ENCODE measurements at places on chromosomes 16 and 17. TPM values are rescaled to one million over a fixed set of nuclear protein-coding genes. Genes with fewer than 3 reads are reported as not detected.

GRCh38 chr17:74087002-74087585, 116.4 kb upstream of the RPL38 start:
- H3K27ac ChIP-seq: no peak overlapping the region
- DNase-seq: no peak
- no peaks in the 10 kb centered on the region for H3K36me3 ChIP-seq
- H3K4me1 ChIP-seq: no peaks in the 10 kb centered on the region

DNA sequence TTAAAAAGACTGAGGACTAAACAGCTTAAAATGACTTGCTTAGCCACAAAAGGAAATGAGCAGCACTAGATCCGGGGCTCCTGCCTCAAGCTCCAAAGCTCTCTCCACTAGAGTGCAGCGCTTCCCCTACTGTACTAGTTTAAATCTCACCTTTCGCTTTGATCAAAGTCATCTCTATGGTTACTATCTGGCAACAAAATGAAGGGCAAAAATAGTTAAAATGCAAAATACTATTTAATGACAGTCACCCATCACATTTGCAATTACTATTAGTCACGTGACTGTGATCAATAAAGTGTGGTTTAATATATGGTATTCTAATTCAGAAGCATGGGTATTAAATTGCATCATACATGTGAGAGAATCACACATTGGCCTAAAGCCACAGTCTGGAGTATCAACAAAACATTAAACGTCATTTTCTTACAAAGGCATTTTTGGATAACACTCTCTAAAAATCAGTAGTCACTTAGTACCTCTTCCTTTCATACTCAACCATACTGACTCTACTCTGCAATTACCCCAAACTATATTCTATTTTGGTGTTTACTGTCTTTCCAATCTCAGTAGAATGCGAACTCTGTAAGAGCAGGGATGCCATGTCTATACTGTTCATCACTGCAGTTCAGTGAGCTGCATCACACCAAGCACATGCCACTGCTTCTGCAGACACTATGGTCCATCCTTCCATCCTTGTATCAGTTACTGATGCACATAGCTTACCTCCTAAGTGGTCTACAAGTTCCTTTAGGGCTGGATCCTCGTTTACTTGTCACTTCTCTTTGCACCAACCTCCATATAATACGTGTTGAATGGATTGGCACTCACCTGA, 6.2 kb downstream of the PSMD12 start:
- no peaks in the 10 kb centered on the region for H3K27me3 ChIP-seq
- peaks cover 17% of the 10 kb centered on the region for H3K4me1 ChIP-seq
- H3K27ac ChIP-seq: no peak overlapping the region
- no peak overlapping the region for H3K4me3 ChIP-seq
- no peak for DNase-seq

DNA sequence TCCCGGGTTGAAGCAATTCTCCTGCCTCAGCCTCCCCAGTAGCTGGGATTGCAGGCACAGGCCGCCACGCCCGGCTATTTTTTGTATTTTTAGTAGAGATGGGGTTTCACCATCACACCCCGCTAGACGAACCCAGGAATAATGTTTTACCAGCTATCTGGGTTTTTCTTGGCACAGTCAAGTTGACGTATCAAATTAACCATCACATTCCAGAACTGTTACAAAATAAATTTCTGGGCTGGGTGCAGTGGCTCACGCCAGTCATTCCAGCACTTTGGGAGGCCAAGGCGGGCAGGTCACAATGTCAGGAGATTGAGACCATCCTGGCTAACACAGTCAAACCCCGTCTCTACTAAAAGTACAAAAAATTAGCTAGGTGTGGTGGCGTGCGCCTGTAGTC, 501.2 kb downstream of the SHISA9 start:
- DNase-seq: no peak
- H3K4me3 ChIP-seq: no peak overlapping the region
- H3K4me1 ChIP-seq: no peaks in the 10 kb centered on the region
- no peaks in the 10 kb centered on the region for H3K36me3 ChIP-seq
- H3K27ac ChIP-seq: no peak overlapping the region

Gene KCNJ2
- total RNA-seq: 3.1 TPM

Gene MT3
- not detected for total RNA-seq

- H3K27ac ChIP-seq: no peak overlapping the region
- H3K27me3 ChIP-seq: no peaks in the 10 kb centered on the region
Measured at GRCh38 chr17:46949291-46950174, 26.6 kb downstream of the GOSR2 start.

- H3K27me3 ChIP-seq: no peaks in the 10 kb centered on the region
- H3K4me1 ChIP-seq: no peaks in the 10 kb centered on the region
- DNase-seq: peak; percentile 14
Measured at GRCh38 chr16:27852681-27853080, 210.8 kb downstream of the GSG1L start.

- no peaks in the 10 kb centered on the region for H3K4me1 ChIP-seq
- no peak for DNase-seq
- no peak overlapping the region for H3K4me3 ChIP-seq
- H3K36me3 ChIP-seq: no peaks in the 10 kb centered on the region
Measured at GRCh38 chr17:71522383-71522782, 598.4 kb upstream of the SOX9 start.

DNA sequence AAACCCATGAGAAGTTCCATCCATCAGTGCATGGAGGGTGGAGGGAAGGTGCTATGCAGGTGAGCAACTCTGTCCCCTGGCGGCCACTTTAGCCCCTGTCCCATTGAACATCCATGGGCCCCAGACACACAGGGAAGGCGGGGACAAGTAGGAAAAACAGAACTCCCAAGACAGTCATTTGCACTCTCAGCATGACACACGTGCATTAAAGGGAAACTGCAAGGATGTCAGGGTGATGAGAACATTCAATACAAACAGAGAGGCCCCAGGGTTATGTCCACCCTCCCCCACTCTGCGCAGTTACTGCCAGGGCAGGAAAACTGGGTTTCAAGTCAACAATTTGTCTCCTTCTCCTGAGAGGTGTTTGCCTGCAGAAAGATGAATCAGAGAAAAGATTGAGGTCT, 44.0 kb upstream of the AKTIP start:
- H3K27ac ChIP-seq: no peak overlapping the region
- no peak overlapping the region for H3K4me3 ChIP-seq
- DNase-seq: no peak
- no peaks in the 10 kb centered on the region for H3K4me1 ChIP-seq
- H3K36me3 ChIP-seq: no peaks in the 10 kb centered on the region

Gene CHAD
- total RNA-seq: 19.8 TPM

GRCh38 chr16:15772579-15773293, 84.1 kb downstream of the MYH11 start:
- DNase-seq: no peak
- no peaks in the 10 kb centered on the region for H3K4me1 ChIP-seq
- H3K36me3 ChIP-seq: peaks cover 5% of the 10 kb centered on the region
- no peaks in the 10 kb centered on the region for H3K27me3 ChIP-seq
- H3K27ac ChIP-seq: no peak overlapping the region
- H3K4me3 ChIP-seq: no peak overlapping the region

Gene SOX8
- 0.27 TPM for total RNA-seq

DNA sequence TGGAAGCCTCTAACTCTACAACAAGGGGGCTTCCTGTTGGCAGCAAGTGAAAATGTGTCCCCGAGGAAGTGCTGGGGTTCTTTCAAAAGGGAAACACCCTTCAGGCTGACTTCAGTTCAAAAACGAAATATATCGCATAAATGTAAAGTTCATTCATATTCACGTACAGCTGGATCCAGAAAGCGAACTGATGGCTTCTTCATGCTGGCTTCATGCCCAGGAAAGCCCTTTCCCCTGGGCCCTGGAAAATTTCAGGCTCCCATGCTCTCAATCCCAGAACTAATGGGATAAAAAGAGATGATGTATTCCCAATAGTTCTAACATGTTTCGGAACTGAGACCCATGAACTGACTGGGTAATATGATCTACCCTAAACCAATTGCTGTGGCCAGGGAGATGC, 104.7 kb upstream of the CDH13 start:
- no peaks in the 10 kb centered on the region for H3K4me1 ChIP-seq
- no peak overlapping the region for H3K27ac ChIP-seq

- H3K27ac ChIP-seq: no peak overlapping the region
- no peaks in the 10 kb centered on the region for H3K27me3 ChIP-seq
- no peaks in the 10 kb centered on the region for H3K4me1 ChIP-seq
- H3K4me3 ChIP-seq: no peak overlapping the region
Measured at GRCh38 chr17:18166894-18167293, 16.7 kb upstream of the ALKBH5 start.

DNA sequence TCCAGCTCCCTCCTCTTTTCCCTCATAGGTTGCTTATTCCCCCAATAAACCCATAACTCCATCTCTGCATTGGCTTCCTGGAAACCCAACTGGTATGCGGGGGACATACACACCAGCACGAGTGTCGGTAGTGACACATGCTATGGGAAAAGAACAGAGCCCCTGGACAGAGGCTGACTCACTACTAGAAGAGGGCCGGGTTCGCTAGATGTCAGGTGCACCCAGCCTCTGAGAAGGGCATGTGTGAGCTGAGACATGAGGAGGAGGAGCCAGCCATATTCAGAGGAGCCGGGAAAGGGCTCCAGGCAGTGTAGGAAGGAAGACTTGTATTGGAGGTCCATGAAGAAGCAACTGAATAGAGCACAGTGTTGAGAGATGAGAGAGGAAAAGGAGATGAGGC, 241.1 kb downstream of the SOX9 start:
- H3K27me3 ChIP-seq: no peaks in the 10 kb centered on the region
- H3K4me1 ChIP-seq: no peaks in the 10 kb centered on the region
- H3K27ac ChIP-seq: no peak overlapping the region
- no peaks in the 10 kb centered on the region for H3K36me3 ChIP-seq
- H3K4me3 ChIP-seq: no peak overlapping the region

GRCh38 chr17:43945074-43945829, 3.0 kb upstream of the PPY start:
- H3K27me3 ChIP-seq: no peaks in the 10 kb centered on the region
- DNase-seq: no peak
- no peak overlapping the region for H3K4me3 ChIP-seq
- H3K4me1 ChIP-seq: no peaks in the 10 kb centered on the region

Gene TEX19
- total RNA-seq: not detected

DNA sequence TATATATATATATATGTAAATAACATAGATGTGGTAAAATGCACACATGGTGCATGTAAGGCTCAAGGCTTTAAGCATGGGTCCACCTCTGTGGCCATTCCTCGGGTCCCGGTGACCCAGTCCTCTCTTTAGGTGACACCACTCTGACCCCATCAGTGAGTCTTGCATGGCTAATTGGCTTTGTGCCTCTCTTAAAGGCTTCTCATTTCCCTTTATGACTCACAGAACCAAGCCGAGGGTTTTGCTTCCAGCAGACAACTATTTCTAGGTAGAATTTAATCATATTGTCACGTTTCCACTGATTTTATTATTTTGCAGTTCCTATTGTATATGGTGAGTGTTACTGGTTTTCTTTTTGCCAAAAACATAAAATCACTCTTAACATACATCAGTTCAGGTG, 59.7 kb downstream of the PLCG2 start:
- no peaks in the 10 kb centered on the region for H3K27me3 ChIP-seq
- H3K36me3 ChIP-seq: no peaks in the 10 kb centered on the region
- H3K27ac ChIP-seq: no peak overlapping the region
- no peak for DNase-seq
- H3K4me1 ChIP-seq: no peaks in the 10 kb centered on the region
- H3K4me3 ChIP-seq: no peak overlapping the region

Gene CASKIN2
- total RNA-seq: 16.1 TPM

Gene DHRS7C
- not detected for total RNA-seq

- H3K27me3 ChIP-seq: no peaks in the 10 kb centered on the region
- no peak overlapping the region for H3K4me3 ChIP-seq
- DNase-seq: no peak
- no peak overlapping the region for H3K27ac ChIP-seq
Measured at GRCh38 chr17:71455219-71455618, 665.6 kb upstream of the SOX9 start.

Gene FAM20A
- 3.5 TPM for total RNA-seq

DNA sequence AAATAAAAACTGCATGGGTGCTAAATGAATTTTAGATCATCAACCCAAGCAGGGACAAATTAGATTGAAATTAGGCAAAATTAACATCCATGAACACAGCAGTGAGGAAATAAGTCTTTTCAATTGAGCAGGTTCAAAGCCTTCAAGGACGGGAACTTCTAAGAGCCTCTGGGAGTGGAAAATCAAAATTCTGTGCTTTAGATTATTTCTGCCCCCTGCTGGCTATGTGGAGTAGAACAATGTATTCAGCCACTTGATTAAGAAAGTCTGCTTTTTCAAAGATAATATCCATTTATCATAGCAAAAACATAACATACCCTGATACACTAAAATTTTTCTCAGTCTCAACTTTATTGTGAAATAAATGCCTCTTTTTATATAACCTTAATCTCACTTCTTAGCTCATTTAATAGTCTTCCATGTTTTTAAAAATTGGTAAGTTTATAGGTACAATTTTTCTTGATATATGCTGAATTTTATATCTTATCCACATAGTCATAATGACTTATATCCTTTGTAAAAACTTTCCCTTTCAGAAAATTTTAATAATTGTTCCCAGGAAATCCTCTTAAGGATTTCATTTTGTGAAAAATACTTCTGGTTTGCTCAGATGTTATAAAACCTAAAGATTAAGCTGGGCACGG, 28.1 kb upstream of the NOL11 start:
- H3K27me3 ChIP-seq: no peaks in the 10 kb centered on the region
- DNase-seq: peak; percentile 72
- H3K27ac ChIP-seq: no peak overlapping the region
- H3K4me1 ChIP-seq: no peaks in the 10 kb centered on the region
- H3K4me3 ChIP-seq: no peak overlapping the region

Gene TP53TG3F
- not detected for total RNA-seq

DNA sequence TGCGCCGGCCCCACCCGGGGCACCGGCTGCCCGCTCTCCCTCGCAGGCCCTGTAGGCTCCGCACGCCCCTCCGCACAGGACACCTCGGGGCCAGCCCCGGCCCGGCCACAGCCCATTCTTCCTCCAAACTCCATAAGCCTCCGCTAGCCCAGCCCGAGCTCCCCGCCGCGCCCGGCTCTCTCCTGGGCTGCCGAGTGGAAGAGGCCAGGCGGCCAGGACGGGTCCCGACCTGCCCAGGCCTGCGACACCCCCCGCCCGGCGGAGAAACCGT, 397 bp downstream of the NCOR1 start:
- DNase-seq: peak; percentile 69
- H3K27ac ChIP-seq: peak overlapping the region; percentile 97
- peaks cover 6% of the 10 kb centered on the region for H3K4me1 ChIP-seq
- H3K27me3 ChIP-seq: no peaks in the 10 kb centered on the region

DNA sequence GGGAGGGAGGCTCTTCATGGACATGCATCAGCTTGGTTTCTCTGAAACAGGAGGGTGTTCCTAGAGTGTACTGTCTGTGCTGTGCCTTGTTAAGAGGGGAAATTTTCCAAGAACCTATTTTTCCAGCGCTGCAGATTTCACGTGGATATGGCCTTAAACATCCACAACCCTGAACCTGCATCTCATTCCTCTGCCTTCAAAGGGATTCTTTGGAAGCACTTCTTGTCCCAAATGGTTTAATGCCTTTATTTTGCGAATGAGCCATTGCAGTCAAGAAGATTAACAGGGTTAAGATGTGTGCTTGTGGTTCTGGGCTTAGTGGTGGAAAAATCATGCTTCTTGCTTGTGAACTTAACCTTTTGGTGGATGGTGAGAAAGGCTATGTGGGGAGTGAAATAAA, 161.2 kb downstream of the XYLT1 start:
- H3K27ac ChIP-seq: no peak overlapping the region
- H3K4me3 ChIP-seq: no peak overlapping the region
- peaks cover 30% of the 10 kb centered on the region for H3K4me1 ChIP-seq
- no peaks in the 10 kb centered on the region for H3K27me3 ChIP-seq
